CD8-positive, alpha-beta memory T cell (primary cell): ENCODE measurements at places on chromosomes 16 and 17. TPM values are rescaled to one million over a fixed set of nuclear protein-coding genes. Genes with fewer than 3 reads are reported as not detected.

DNA sequence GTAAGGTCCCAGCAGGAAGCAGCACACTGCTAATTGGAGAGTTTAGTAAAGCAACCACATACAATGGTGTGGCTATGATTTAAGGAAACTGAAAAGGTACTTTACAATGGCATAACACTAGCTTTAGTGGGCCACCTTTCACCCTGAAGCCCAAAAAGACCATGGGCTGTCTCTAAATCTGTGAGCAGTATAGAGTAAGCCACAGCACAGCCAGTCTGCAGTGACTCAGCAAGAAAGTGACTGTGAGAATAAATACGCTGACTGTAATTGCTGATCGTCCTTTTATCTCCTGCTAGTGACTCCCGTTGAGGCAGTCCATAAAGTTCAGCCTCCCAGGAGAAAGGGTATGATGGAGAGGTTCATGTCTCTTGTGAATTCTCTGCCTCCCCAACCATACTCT is 679.8 kb upstream of the KIF2B start:
- H3K27me3 ChIP-seq = no peaks in the 10 kb centered on the region
- DNase-seq = no peak
- H3K36me3 ChIP-seq = no peaks in the 10 kb centered on the region
- H3K27ac ChIP-seq = no peak overlapping the region
- H3K4me3 ChIP-seq = no peak overlapping the region
- H3K4me1 ChIP-seq = no peaks in the 10 kb centered on the region

GRCh38 chr17:44792276-44792675 is 33.5 kb downstream of the ADAM11 start:
- no peak overlapping the region for H3K4me3 ChIP-seq
- no peak overlapping the region for H3K27ac ChIP-seq
- H3K36me3 ChIP-seq = no peaks in the 10 kb centered on the region
- no peak for DNase-seq
- no peaks in the 10 kb centered on the region for H3K4me1 ChIP-seq

CSH2 gene
- total RNA-seq = not detected

- H3K36me3 ChIP-seq = no peaks in the 10 kb centered on the region
- H3K4me1 ChIP-seq = no peaks in the 10 kb centered on the region
- H3K4me3 ChIP-seq = no peak overlapping the region
- no peaks in the 10 kb centered on the region for H3K27me3 ChIP-seq
- no peak overlapping the region for H3K27ac ChIP-seq
These were observed 45.4 kb upstream of the RASD1 start for GRCh38 chr17:17541640-17542001.

DNA sequence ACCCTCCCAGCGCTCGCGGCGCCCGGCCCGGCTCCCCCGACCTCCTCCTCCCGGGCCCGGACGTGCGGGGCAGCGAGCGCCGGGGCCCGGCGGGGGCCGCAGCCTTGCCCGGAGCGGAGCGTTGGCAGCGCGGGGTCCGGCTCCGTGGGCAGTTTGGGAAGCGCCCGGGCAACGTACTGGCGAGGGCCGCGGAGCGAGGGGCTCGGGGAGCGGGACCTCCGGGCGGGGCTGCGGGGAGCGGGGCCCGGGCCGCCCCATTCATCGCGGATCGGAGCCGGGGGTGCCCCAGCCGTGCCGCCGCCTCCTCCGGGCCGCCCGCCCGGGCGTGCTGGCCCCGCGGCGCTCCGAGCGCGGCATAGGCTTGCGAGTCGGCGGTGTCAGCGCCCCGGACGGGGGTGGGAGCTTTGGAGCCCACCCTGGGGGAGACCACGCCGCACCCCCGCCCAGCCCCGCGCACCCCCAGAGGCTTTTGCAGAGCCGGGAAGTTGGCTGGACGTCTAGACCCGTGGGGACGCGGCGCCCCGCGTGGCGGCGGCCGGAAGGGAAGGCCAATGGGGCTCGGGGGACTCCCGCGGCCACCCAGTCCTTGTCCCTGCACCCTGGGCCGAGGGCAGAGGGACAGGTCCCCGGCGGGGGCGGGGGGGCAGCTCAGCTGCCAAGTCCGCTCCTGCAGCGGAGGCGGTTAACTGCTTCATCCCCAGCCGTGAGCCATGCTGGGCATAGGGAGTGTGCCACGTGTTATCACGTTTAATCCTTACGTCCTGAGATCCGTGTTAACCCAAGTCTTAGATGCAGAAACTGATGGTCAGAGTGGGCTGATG is 852 bp downstream of the ZNF469 start:
- no peaks in the 10 kb centered on the region for H3K4me1 ChIP-seq
- H3K27ac ChIP-seq = no peak overlapping the region
- H3K27me3 ChIP-seq = peaks cover 21% of the 10 kb centered on the region
- H3K36me3 ChIP-seq = no peaks in the 10 kb centered on the region
- no peak overlapping the region for H3K4me3 ChIP-seq
- DNase-seq = no peak
